ENCODE measurements at places on chromosomes 5 and 9.

DNA sequence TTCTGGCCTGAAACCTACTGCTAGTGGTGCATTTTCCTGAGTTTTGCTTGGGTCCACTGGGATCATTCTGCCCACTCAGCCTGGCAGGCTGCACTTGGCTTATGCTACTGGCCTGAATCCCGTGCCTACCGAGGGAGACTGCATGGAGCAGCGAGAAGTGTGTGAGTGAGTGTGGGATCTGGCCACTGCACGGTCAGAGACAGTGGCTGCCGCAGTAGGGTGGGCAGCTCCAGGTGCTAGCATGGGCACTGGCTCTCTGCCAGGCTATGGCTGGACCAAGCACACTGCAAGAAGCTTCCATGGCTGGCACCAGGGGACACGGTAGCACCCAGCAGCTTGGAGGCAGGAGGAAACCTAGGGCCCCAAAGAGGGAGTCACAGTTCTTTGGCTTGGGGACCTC is 1058.7 kb upstream of the ACO1 start:
- no peak for DNase-seq

DNA sequence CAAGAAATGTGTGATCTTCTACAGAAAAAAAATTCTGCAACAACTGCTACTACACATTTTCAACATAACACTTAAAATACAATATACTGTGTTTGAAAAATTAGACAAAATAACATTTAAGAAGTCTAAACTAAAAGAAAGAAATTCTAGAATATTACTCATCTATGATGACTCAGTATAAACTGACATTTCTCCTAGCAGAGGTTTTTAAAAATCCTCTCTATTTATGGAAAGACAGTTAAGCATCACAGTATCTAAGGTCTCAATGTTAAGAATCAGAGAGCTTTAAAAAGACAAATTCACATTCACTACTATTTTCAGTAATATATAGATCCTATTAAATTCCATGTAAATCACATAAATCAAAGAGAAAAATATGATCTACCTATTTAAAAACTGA is 61.3 kb downstream of the NR2F1-AS1 start:
- DNase-seq: no peak

- peak; percentile 3 for DNase-seq
Measured at GRCh38 chr9:98215821-98216220, 23.4 kb upstream of the CORO2A start.

- DNase-seq: no peak
Measured at GRCh38 chr9:86301686-86302085, 19.3 kb upstream of the ISCA1 start.

- DNase-seq: no peak
Measured at GRCh38 chr5:169281625-169282024, 19.3 kb downstream of the SLIT3 start.

- no peak for DNase-seq
Measured at GRCh38 chr5:164950927-164951326, 1445.5 kb downstream of the MAT2B start.

- no peak for DNase-seq
Measured at GRCh38 chr9:17315341-17315740, 180.5 kb downstream of the CNTLN start.

DNA sequence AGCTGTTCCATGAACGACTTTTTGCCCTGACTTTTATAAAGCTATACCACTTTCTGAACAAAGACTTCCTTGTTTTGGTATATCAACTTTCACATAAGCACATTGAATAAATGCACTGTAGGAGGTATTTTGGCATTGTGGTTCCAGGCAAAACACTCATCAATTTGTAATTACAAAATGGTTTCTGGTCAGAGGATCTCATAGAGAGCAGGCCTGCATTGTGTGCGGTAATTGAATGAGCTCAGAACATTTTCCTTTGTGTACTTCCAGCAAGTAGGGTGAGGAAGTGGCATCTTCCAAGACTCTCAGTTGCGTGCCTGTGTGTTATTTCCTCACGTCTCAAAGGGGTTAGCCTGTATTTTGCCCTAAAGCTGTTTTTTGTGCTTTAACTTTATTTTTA is 89.2 kb downstream of the PDE6A start:
- no peak for DNase-seq

DNA sequence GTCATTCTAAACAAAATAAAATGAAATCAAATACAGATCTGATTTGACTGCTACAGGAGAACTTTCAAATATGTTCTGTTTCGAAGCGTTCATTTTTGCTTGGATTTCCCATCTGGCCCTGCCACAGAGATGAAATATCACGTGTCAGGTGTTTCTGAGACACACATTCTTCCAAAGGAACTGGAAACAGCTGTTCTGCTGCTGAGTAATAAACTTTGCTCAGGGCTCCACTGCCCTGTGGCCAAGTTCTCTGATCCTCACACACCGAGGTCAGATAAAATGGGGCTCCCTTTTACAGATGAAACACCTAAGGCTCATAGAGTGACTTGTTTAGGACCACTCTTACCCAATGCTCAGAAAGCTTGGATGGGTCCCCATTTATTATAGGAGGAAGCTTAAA is 42.5 kb downstream of the FRMPD1 start:
- no peak for DNase-seq

DNA sequence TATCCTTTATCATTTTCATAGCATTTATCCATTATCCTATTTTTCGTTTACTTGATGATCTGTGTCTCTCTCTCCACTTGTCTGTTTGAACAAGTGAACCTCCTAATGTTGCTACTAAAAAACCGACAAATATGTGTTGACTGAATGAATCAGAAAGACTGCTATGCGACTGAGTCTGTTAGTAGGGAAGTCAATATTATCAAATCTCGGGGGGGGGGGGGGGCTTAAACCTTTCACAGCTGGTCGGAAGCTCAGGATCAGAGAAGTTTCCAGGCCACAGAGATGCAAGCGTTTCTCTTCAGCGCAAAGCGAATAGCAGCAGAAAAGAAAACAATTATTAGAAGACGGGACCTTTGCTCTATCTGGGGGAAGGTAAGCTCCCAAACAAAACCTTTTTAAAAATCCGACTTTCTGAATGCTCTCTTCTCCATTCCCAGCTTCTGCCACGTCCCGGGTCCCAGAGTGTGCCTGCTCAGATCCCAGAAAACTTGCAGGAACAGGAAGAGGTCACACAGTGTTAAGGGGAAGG is 412 bp downstream of the RIOK2 start:
- no peak for DNase-seq

DNA sequence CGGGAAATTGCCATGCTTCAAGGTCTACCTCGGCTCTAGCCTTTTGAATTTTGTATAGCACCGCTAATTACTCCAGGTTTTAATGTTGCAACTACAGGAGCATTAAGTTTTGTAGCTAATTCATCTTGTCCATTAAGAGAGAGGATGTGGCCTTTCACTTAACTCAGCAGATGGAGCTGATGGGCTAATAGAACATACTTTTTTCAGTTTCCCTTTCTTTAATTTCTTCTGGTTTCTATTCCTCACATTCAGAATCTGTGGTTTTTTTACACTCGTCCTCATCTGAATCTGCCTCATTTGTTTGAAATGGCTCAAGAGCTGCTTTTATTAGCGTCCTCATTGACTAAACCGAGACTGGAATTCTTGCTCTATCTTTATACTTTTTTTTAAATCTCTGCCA is 2085.7 kb upstream of the C9orf72 start:
- DNase-seq: no peak

DNA sequence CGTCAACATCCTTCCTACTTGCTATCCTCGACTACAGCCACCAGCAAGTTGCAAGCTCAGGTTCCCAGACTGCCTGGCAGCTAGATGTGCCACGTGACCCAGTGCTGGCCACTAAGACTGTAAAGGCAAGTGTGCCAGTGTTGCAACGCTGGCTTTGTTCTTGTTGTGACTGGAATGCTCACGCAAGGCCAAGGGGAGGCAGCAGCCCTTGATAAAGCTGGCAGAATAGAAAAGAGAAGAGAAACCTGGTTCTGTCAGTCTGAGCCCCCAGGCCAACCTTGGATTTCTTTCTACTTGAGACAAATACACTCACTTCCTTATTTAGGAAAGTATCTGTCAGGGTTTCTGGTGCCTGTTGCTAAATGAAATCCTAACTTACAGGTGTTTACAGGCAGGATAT is 113.0 kb downstream of the KLHL3 start:
- no peak for DNase-seq

- no peak for DNase-seq
Measured at GRCh38 chr5:159257629-159258283, 5.3 kb upstream of the UBLCP1 start.

DNA sequence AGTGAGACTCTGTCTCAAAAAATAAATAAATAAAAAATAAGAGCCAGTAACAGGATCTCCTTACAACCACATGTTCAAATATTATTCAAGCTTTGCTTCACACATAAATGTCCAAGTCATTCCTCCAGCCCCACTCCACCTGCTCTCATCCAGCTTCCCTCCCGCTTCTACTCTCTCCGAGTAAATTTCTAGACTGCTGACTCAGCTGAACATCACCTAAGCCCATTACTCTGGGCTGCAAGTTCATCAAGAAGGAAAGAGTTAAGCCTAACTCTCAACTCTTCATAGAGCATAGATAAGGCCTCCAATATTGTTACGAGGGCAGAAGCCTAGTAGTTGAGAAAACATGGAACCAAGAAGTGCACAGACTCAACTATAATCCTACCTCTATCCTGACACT is 300.2 kb downstream of the FBXL17 start:
- no peak for DNase-seq

GRCh38 chr5:165137701-165138100 is 1632.3 kb downstream of the MAT2B start:
- no peak for DNase-seq

- DNase-seq: no peak
Measured at GRCh38 chr9:90288275-90288639, 354.4 kb downstream of the DIRAS2 start.

DNA sequence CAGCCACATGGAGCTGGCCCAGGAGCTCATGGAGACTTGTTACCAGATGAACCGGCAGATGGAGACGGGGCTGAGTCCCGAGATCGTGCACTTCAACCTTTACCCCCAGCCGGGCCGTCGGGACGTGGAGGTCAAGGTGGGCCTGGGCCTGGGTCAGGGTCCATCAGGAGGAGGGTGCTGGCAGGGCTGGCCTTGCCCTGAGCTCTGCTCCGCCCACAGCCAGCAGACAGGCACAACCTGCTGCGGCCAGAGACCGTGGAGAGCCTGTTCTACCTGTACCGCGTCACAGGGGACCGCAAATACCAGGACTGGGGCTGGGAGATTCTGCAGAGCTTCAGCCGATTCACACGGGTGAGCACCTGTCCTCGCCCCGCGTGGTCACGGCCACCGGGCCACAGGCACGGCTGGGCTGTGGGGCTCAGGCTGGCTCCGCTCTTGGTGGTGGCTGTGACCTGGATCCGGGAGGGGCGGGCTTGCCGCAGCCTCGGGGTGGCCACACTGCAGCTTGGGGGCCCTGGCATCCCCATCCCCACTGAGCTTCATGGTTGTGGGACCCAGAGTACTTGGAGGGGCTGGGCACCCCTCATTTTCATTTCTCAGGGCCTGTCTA is 7.1 kb downstream of the DPP7 start:
- DNase-seq: no peak

- no peak for DNase-seq
Measured at GRCh38 chr5:170429014-170429413, 39.8 kb upstream of the KCNMB1 start.

DNA sequence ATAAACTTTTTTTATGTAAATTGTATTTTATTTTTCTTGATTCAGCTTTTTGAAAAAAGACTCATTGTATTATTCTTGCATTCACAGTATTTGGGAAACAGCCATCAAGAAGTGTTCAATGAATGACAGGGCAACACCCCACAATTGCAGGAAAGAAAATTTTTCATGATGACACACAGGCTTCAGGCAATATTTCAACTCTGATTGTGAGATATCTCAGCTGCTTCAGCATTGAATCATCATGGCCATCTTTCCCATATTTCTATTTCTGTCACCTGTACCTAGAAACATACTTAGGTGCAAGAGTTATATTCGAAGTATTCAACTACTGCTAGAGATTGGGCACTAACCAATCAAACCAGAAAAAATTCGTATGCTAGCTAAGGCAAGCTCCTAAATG is 446.0 kb downstream of the ISL1 start:
- no peak for DNase-seq

DNA sequence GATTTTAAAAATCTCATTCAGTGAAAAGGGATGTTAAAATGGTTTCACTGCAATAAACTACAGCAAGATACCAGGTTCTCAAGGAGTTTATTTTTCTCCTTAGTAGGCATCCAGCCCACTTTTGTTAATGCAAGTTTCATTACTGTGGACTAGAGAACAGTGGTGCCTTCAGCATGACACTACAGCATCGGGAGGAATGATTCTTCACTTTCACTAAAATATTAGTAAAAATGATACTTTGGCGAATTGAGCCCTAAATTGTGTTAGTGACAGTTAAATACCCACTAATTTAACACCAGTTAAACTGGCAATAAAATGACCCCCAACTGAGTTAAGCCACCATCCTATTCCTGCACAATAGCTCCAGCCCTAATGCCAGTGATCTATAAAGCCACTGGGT is 152.2 kb upstream of the MPDZ start:
- DNase-seq: no peak

DNA sequence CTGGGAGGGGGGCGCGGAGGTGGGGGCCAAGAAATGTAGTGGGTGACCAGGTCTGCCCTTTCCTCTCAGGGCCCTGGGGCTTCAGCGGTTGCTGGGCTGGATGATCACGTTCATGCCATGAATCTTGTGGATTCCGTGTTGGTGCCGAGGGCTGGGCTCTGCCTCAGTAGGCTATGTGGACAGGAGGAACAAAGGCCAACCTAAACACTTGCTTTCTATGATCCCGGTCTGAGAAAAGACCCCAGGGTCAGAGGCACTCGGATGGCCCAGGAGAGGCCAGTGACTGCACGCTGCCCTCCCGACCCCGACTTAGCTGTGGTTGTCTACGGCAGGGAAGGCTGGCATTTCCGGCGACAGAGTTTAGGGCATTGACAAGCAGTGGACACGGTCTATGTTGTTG is 26.6 kb downstream of the PHF2 start:
- DNase-seq: no peak

- no peak for DNase-seq
Measured at GRCh38 chr5:28927559-28928326, 1889.4 kb upstream of the CDH9 start.

GRCh38 chr9:76808636-76809035 is 44.4 kb downstream of the PCA3 start:
- DNase-seq: no peak

DNA sequence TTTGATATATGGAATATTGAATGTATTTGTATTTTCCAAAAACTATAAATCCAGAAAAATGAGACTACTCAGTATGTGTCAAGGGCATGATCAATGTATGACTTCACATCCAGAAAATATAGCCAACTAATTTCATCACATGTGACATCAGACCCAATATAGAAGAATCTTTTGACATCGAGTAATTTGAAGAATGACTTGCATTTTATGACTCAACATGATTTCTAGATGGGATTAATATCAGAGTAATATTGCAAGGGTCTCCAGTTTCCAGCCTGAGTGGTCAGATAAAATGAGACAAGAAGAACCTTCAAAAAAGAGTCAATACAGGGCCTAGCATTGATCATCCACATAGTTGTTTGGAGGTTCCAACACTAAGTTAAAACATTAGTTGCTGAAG is 467.5 kb upstream of the PAPPA start:
- DNase-seq: no peak

- no peak for DNase-seq
Measured at GRCh38 chr9:92160786-92161185, 45.6 kb upstream of the SPTLC1 start.
